Sigmoid colon (tissue), 7 donors: ENCODE measurements at places on chromosomes 6 and 20. TPM values are rescaled to one million over a fixed set of nuclear protein-coding genes. Genes with fewer than 3 reads are reported as not detected.

The SASH1 gene
- 40.5 TPM for total RNA-seq

The ULBP1 gene
- total RNA-seq, result not detected

The ASCC3 gene
- 22.4 TPM for total RNA-seq

The BTN1A1 gene
- not detected for total RNA-seq

The ACSS1 gene
- total RNA-seq, result 31.9 TPM

The GRIK2 gene
- 8.9 TPM for total RNA-seq

The PSORS1C2 gene
- not detected for total RNA-seq

The MCM3 gene
- total RNA-seq, result 32.8 TPM

The RNF144B gene
- total RNA-seq, result 9.4 TPM

The SPATS1 gene
- not detected for total RNA-seq

The RIMS1 gene
- 2.1 TPM for total RNA-seq

The IMPG1 gene
- total RNA-seq, result not detected

- H3K4me3 ChIP-seq, result no peak overlapping the region
- peak; percentile 97 for DNase-seq
- no peaks in the 10 kb centered on the region for H3K36me3 ChIP-seq
- no peaks in the 10 kb centered on the region for H3K27me3 ChIP-seq
Measured at GRCh38 chr20:62623488-62624324, 18.6 kb upstream of the SLCO4A1 start.

- no peak for DNase-seq
- H3K27ac ChIP-seq, result peak overlapping the region; percentile 20
- H3K4me3 ChIP-seq, result no peak overlapping the region
- H3K4me1 ChIP-seq, result no peaks in the 10 kb centered on the region
- H3K27me3 ChIP-seq, result no peaks in the 10 kb centered on the region
Measured at GRCh38 chr6:119355890-119356289, 6.3 kb upstream of the MAN1A1 start.

- no peak overlapping the region for H3K27ac ChIP-seq
- DNase-seq, result no peak
- no peak overlapping the region for H3K4me3 ChIP-seq
- H3K4me1 ChIP-seq, result no peaks in the 10 kb centered on the region
Measured at GRCh38 chr20:8700756-8701155, 368.1 kb upstream of the PLCB4 start.

- no peak overlapping the region for H3K27ac ChIP-seq
- H3K4me3 ChIP-seq, result no peak overlapping the region
- no peaks in the 10 kb centered on the region for H3K36me3 ChIP-seq
- no peaks in the 10 kb centered on the region for H3K27me3 ChIP-seq
- H3K4me1 ChIP-seq, result peaks cover 41% of the 10 kb centered on the region
Measured at GRCh38 chr20:17533396-17533795, 2.2 kb upstream of the BFSP1 start.

GRCh38 chr6:154092326-154092962, 53.4 kb downstream of the OPRM1 start:
- no peaks in the 10 kb centered on the region for H3K36me3 ChIP-seq
- H3K4me1 ChIP-seq, result no peaks in the 10 kb centered on the region
- no peak for DNase-seq
- H3K4me3 ChIP-seq, result no peak overlapping the region
- no peak overlapping the region for H3K27ac ChIP-seq

DNA sequence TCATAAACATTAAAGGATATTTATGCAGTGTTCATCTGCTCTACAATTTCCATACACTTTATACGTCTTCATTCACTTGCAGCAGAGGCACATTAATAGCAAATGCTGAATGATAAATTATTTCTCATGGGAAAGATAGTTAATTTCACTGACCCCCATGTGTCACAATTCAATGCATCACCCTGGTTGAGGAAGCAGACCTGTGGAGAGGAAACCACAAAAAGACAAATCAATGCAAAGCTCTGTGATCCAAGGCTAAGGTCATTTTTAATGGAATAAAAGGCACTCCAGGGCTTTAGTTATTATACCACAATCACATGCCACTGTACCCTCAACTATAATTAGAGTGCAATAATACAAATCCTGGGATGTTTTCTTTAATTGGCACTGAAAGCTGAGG, 40.3 kb upstream of the TENT5A start:
- no peaks in the 10 kb centered on the region for H3K36me3 ChIP-seq
- H3K27me3 ChIP-seq, result no peaks in the 10 kb centered on the region
- no peak overlapping the region for H3K27ac ChIP-seq
- no peak overlapping the region for H3K4me3 ChIP-seq
- no peaks in the 10 kb centered on the region for H3K4me1 ChIP-seq
- no peak for DNase-seq

DNA sequence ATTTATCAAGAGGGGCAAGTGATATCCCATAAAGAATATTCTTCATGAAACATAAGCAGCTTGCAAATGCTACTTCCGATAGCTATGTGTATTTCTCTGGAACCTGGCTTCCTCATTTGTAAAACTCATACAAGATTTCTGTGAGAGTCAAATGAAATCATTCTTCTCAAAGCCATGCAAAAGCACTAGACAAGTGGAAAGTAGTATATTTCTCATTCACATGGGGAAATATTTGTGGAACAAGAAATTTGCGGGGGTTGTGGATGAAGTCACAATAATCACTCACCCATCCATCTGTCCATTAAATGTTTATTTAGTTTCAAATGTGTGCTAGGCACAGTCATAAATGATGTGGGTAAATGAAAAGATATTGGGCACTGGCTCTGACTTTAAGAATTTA, 150.5 kb downstream of the IPCEF1 start:
- H3K4me1 ChIP-seq, result no peaks in the 10 kb centered on the region
- H3K36me3 ChIP-seq, result no peaks in the 10 kb centered on the region
- no peak overlapping the region for H3K4me3 ChIP-seq
- no peak for DNase-seq

- no peaks in the 10 kb centered on the region for H3K36me3 ChIP-seq
- H3K4me1 ChIP-seq, result no peaks in the 10 kb centered on the region
- peak overlapping the region; percentile 36 for H3K4me3 ChIP-seq
- no peak overlapping the region for H3K27ac ChIP-seq
- DNase-seq, result peak; percentile 80
- peaks cover 15% of the 10 kb centered on the region for H3K27me3 ChIP-seq
Measured at GRCh38 chr6:41470331-41471063, 75.7 kb upstream of the FOXP4 start.

- H3K4me3 ChIP-seq, result no peak overlapping the region
- H3K4me1 ChIP-seq, result peaks cover 36% of the 10 kb centered on the region
- peaks cover 8% of the 10 kb centered on the region for H3K36me3 ChIP-seq
- H3K27ac ChIP-seq, result peak overlapping the region; percentile 58
- peaks cover 66% of the 10 kb centered on the region for H3K27me3 ChIP-seq
Measured at GRCh38 chr20:64038224-64038564, 2.2 kb downstream of the C20orf204 start.

- H3K27ac ChIP-seq, result no peak overlapping the region
- H3K36me3 ChIP-seq, result no peaks in the 10 kb centered on the region
- DNase-seq, result peak; percentile 91
- H3K4me1 ChIP-seq, result peaks cover 18% of the 10 kb centered on the region
Measured at GRCh38 chr6:151025076-151025475, 159.6 kb downstream of the MTHFD1L start.

DNA sequence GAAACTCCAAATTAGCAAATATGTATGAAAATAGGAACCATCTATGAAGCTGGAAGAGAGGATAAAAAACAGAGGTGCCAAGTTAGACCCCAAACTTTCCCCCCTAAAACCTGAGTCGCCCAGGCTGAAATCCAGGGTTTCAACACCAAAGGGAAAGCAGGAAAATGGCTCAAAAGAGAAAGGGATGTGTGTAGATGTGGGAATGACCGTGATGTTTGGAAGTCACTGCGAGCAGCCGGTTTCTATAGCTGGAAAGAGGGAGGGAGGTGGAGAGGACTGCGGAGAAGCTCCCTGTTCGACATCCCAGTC, 4.5 kb downstream of the RING1 start:
- H3K27ac ChIP-seq, result peak overlapping the region; percentile 63
- DNase-seq, result no peak
- H3K4me3 ChIP-seq, result peak overlapping the region; percentile 52
- no peaks in the 10 kb centered on the region for H3K27me3 ChIP-seq

DNA sequence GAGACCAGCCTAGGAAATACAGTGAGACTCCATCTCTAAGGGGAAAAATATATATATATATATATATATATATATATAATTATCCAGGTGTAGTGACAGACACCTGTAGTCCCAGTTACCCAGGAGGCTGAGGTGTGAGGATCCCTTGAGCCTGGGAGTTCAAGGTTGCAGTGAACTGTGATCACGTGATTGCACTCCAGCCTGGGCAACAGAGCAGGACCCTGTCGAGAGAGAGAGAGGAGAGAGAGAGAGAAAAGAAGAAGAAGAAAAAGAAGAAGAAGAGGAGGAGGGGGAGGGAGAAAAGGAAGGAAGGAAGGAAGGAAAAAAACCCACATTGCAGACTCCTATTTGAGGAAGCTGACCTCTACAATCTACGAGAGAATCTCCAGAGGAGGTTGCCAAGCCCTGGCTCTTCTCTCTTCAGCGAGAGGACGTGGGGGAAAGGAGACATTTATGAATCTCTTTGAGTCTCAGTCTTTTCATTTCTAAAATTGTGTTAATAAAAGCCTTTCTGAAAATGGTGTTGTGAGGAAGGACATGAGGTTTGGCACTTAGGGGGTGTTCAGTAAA, 49.7 kb downstream of the COL11A2 start:
- H3K4me3 ChIP-seq, result no peak overlapping the region
- peaks cover 7% of the 10 kb centered on the region for H3K27me3 ChIP-seq
- no peak for DNase-seq

GRCh38 chr6:14619419-14619781, 501.8 kb downstream of the CD83 start:
- no peaks in the 10 kb centered on the region for H3K27me3 ChIP-seq
- H3K4me3 ChIP-seq, result no peak overlapping the region
- no peak for DNase-seq
- H3K27ac ChIP-seq, result no peak overlapping the region

DNA sequence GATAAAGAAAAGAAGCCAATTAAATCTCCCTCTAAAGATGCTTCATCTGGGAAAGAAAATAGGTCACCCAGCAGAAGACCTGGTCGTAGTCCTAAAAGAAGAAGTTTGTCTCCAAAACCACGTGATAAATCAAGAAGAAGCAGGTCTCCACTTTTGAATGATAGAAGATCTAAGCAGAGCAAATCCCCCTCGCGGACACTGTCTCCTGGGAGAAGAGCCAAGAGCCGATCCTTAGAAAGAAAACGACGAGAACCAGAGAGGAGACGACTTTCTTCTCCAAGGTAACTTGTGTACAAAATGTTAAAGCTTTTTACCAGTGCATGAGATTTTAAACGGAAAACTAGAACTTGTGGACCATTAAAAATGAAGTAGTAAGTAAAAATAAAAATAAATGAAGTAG, 46.5 kb downstream of the FAM217A start:
- no peaks in the 10 kb centered on the region for H3K27me3 ChIP-seq
- H3K36me3 ChIP-seq, result no peaks in the 10 kb centered on the region
- no peaks in the 10 kb centered on the region for H3K4me1 ChIP-seq
- H3K4me3 ChIP-seq, result no peak overlapping the region
- no peak for DNase-seq
- no peak overlapping the region for H3K27ac ChIP-seq

DNA sequence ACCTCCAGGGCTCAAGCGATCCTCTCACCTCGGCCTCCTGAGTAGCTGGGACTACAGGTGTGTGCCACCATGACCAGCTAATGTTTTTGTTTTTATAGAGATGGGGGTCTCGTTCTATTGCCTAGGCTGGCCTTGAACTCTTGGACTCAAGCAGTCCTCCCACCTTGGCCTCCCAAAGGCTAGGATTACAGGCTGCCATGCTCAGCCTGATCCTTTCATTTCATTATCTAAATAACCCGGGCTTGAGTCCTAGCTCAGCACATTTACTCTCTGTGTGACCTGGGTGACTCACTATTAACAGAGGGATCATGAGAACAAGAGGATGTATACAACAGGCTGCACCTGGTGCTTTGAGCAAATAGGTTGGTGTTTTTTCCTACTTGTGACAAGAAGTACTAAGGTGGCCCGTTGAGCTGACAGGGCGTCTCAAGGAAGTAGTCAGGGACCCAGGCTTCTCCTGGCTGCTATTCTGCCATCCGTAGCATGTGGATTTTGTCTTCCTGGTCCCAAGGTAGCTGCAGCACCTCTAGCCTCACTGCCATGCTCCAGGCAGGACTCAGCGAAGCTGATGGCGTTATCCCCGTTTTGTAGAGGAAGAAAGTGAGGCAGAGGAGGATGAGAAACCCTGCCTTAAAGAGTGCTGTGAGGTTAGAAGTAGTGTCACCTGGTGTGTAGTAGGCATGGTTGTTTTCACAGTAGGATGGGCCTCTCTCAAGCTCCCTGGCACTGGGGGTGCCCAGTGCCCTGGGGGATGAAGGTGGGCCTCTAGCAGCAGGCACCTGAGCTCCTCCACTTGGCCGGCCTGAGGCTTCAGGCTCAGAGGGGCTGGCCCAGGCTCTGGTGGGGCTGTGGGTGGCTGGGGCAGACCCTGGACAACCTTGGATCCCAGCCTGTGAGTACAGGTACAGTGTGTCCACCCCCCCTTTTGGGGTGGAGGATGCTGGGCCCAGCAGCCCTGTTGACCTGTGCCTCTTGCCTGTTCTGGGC, 62.4 kb downstream of the ADNP start:
- H3K4me3 ChIP-seq, result no peak overlapping the region
- H3K27me3 ChIP-seq, result no peaks in the 10 kb centered on the region
- no peaks in the 10 kb centered on the region for H3K4me1 ChIP-seq
- DNase-seq, result no peak
- H3K27ac ChIP-seq, result no peak overlapping the region

- no peak for DNase-seq
- no peaks in the 10 kb centered on the region for H3K4me1 ChIP-seq
- no peak overlapping the region for H3K4me3 ChIP-seq
Measured at GRCh38 chr6:131456565-131456964, 116.5 kb upstream of the ARG1 start.

- H3K27me3 ChIP-seq, result no peaks in the 10 kb centered on the region
- no peak for DNase-seq
- no peak overlapping the region for H3K4me3 ChIP-seq
Measured at GRCh38 chr6:111652156-111652555, 46.5 kb upstream of the TRAF3IP2 start.

- H3K4me3 ChIP-seq, result no peak overlapping the region
- H3K27me3 ChIP-seq, result peaks cover 8% of the 10 kb centered on the region
- no peaks in the 10 kb centered on the region for H3K36me3 ChIP-seq
- no peaks in the 10 kb centered on the region for H3K4me1 ChIP-seq
Measured at GRCh38 chr6:35206346-35206745, 7.4 kb upstream of the SCUBE3 start.

DNA sequence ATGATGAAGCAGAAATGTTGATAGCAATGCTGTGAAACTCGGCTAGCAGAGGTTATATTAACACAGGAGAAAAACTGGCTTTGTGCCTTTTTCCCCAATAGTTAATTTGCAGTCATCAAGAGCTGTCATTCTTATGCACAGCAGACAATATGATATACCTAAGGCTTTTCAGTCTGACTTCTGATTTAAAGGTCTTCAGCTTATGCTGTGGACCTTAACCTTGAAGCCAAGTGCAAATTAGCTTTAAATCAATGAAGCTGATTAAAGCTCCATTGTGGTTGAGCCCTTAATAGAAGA, 171.6 kb upstream of the ID4 start:
- DNase-seq, result no peak
- H3K4me3 ChIP-seq, result no peak overlapping the region
- peaks cover 10% of the 10 kb centered on the region for H3K4me1 ChIP-seq
- H3K27me3 ChIP-seq, result no peaks in the 10 kb centered on the region
- no peaks in the 10 kb centered on the region for H3K36me3 ChIP-seq
- no peak overlapping the region for H3K27ac ChIP-seq
